ENCODE measurements at places on chromosomes 3 and 15.
A peak's percentile ranks its signal among the peaks of the same experiment; 100 is the strongest.

- no peak for DNase-seq
Observed at GRCh38 chr15:63923993-63924950, 90.5 kb upstream of the HERC1 start.

DNA sequence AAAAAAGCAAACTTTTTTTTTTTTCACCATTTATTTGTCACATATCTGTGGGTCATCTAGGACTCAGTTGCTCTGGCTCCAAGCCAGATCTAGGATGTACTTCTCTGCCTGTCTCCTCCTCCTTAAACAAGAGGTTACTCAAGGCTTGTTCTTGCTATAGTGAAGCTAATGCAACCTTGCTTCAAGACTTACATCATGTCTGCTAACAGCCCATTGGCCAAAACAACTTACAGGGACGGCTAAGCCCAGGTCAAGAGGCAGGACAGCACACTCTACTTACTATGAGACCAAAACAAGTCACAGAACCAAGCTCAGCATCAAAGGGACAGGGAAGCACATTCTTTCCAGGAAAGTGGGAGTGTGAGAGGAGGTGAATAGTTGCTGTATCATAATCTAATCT, 123.8 kb upstream of the BNIP2 start:
- no peak for DNase-seq

GRCh38 chr3:11211531-11212298, 57.4 kb downstream of the HRH1 start:
- no peak for DNase-seq

GRCh38 chr3:152299249-152299976, 30.7 kb downstream of the MBNL1 start:
- DNase-seq, result no peak

DNA sequence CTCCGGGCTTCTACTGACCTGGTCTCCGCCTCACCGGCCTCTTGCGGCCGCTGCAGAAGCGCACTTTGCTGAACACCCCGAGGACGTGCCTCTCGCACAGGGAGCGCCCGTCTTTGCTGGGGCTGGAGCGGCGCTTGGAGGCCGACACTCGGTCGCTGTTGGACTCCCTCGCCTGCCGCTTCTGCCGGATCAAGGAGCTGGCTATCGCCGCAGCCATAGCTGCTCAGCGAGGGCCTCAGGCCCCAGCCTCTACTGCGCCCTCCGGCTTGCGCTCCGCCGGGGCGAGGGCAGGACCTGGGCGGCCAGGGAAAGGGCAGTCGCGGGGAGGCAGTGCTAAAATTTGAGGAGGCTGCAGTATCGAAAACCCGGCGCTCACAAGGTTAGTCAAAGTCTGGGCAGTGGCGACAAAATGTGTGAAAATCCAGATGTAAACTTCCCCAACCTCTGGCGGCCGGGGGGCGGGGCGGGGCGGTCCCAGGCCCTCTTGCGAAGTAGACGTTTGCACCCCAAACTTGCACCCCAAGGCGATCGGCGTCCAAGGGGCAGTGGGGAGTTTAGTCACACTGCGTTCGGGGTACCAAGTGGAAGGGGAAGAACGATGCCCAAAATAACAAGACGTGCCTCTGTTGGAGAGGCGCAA, 319.2 kb downstream of the FGF12 start:
- DNase-seq, result no peak

- DNase-seq, result no peak
Observed at GRCh38 chr3:15477951-15478639, 43.4 kb downstream of the COLQ start.

GRCh38 chr3:151166161-151166560, 36.9 kb downstream of the GPR171 start:
- DNase-seq, result no peak

DNA sequence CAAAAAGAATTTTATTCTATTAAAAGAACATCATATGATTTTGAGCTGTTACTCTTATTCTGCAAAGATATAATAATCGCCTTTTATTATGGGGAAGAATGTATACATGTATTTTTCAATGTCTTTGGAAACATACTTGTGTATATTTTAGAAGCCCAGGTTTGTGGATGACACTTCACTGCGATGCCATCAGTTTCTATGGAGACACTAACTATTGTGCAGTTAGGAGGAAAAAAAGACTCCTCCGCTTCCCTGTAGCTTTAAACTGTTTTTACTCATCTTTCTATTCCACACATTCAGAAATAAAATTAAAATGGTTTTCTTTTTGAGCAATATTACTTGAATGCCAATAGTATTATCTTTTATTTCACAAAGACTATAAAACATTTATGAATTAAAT, 305.0 kb downstream of the NLGN1 start:
- DNase-seq, result no peak

DNA sequence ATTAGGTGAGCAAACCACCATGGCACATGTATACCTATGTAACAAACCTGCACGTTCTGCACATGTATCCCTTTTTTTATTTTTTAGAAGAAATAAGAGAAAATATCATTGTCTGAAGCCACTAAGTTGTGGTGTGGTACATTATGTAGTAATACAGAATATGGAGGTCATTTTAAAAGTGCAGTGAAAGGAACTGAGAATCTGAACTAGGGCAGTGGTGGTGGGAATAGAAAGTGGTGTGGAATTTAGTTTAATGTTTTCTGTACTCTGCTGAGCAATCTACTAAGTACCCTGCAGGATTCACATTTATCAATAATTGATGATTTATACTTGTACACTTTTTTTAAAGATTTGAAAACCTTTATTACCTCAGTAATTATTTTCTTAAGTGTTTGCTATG, 283.5 kb downstream of the CHL1 start:
- no peak for DNase-seq

- no peak for DNase-seq
Observed at GRCh38 chr15:64048781-64049460, 2.6 kb upstream of the DAPK2 start.

DNA sequence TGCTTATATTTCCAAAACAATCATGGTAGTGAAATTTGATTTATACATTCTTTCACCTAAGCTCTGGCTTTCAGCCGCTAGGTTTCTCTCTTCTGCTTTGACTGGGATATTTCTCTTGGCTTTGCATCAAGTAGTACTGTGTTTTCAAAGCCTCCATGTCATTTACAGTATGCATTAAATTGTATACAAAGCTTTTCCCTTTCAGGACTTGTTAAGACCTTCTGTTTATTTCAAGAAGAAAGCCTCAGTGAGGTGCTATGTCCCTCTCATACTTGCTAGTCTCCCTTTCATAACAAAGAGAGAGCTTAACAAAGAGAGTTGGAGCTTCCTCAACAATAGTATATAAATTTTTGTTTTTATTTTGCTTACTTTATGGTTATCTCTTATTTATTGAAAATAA, 84.2 kb upstream of the SLC25A26 start:
- no peak for DNase-seq

DNA sequence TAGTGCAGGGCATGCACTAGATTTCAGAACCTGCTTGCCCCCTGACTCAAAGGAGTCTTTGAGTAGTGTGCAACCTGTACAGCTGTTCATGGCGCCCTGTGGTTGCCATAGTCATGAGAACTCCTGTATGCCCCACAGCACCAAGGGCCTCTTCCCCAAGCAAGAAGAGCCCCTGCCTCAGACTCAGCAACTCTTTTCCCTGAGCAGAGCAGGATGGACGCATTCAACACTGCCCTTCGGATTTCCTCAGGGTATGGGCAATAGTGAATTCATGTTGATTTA, 89.7 kb upstream of the KLF13 start:
- DNase-seq, result no peak

- DNase-seq, result no peak
Observed at GRCh38 chr3:186261638-186262037, 100.4 kb downstream of the DGKG start.

- no peak for DNase-seq
Observed at GRCh38 chr15:33131552-33132232, 62.8 kb downstream of the FMN1 start.

GRCh38 chr15:77577366-77577950, 55.3 kb downstream of the LINGO1 start:
- no peak for DNase-seq

- no peak for DNase-seq
Observed at GRCh38 chr15:87522997-87523396, 733.5 kb downstream of the NTRK3 start.

DNA sequence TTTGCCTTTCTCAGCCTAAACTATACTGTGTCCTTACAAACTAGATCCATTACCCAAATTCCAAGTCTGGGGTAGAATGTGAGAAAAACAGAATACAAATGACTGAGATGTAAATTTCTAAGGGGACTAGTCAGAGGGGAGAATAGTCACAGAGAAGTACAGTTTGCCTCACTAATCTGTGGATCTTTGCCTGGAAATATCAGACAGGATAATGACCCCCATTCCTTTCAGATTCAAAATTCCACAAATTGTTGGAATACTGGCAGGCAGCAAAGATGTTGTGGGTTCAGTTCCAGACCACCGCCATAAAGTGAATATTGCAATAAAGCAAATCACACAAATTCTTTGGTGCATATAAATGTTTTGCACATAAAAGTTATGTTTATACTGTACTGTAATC, 762.8 kb upstream of the NR2F2 start:
- no peak for DNase-seq

GRCh38 chr15:94234300-94234699, 2.9 kb downstream of the MCTP2 start:
- DNase-seq, result no peak

DNA sequence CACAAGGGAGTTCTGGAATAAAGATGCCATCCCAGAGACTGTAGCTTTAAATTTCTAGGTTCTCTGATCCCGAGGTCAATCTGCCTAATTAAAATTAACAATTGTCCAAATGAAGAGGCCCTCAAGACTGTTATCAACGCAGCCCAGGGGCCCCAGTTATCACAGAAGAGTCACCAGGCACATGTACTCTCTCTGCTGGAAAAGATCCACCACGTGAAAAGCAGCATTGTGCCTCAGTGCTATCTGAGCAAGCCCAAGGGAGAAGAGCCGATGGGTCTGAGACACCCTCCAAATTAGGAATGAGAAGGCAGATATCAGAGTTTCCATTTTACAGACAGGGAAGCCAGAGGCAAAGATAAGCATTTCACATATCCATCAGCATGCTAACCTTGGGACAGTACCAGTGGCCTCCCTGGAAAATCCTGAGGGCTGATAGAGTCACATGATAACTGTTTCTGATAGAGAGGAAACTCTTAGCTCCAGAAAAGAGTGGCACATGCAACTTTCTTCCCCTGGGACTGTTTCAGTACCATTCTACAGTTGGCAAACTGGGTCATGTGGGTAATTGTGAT, 55.5 kb downstream of the ITGB5 start:
- no peak for DNase-seq

GRCh38 chr3:180351601-180352000, 250.4 kb upstream of the TTC14 start:
- no peak for DNase-seq

GRCh38 chr15:68646696-68647095, 67.9 kb downstream of the CORO2B start:
- DNase-seq, result no peak

DNA sequence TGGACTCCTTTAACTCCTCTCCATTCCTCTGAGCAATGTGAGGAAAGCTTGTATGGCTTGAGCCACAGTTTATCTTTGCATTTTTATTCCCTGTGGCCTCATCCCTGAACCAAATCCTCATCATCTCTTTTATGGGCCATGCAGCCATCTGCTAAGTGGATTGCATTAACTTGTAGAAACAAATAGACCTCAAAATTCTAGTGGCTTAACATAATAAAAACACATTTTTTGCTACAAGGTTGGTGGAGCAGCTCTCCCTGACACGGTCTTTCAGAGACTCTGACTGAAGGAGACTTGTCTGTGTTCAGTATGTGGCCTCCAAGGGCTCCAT, 135.3 kb downstream of the RPL22L1 start:
- DNase-seq, result no peak

DNA sequence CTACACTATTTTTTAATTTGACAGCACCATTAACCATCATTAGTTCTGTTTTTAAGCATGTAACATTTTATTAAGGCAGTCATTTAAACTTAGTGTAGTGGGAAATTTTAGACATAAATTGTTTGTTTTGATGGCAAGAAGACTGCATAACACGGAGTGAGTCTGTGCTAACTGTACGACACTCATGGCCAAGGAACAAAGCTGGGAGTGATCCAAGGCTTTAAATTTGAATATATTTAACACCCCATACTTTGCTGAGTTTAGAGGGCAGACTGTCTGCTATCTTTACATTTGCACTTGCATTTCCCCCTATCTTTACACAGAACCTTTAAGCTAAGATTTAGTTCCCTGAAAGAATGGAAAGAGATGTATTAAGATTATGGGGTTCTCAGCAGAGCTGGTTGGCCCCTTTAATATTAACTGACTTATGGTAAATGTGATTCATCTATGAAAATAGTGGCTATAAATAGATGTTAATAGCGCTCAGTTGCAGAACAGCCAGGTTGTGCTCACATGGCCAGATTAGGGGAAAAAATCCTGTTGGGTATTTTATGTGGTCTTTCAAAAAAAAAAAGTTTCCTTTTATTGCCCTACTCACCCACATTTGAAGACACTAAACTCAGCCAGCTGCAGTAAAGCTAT, 120.7 kb downstream of the CMSS1 start:
- no peak for DNase-seq

DNA sequence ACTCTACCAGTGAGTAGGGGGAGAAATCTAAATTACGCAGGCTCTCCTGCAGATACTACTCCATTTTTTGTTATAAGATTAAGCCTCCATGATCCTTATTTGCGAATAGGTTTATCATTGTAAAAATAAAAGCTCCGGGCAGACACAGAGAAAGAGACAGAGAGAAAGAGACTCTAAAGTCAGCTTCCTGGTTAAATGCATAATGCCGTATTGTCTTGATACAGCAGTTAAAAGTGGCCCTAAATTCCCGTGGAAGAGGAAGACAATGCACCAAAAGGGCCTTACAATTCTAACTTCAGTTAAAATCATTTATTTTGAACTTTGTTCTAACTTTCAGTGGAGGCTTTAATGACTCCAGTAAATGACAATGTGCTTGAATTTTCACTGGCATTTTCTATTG, 98.3 kb downstream of the SLC9A9 start:
- no peak for DNase-seq

DNA sequence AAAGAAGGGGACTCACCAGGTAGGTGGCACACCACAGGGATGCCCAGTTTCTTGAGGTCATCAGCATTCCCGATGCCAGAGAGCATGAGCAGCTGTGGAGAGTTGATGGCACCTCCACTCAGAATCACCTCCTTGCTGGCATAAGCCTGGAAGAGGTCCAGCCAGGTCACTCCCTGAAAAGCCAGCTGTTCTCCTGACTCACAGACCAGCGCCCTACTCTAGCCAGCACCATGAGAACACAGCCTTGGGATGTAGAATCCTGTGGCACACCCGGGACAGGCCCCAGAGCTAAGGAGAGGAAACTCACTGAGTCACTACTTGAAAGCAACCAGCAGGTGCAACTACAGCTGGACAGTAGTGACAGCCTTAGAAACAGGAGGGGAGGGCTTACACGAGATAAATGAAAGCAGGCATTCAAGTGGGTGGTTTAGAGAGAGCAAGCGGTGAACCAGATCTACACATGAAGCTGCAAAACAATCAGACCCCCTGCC, 24.5 kb downstream of the CHDH start:
- no peak for DNase-seq

- peak; percentile 2 for DNase-seq
Observed at GRCh38 chr3:128922804-128923459, 43.5 kb downstream of the ACAD9 start.

- DNase-seq, result peak; percentile 5
Observed at GRCh38 chr15:98085003-98085639, 124.6 kb downstream of the ARRDC4 start.

- no peak for DNase-seq
Observed at GRCh38 chr3:85387913-85388505, 429.2 kb downstream of the CADM2 start.
